ENCODE measurements at places on chromosomes 7 and 10.
A peak's percentile ranks its signal among the peaks of the same experiment; 100 is the strongest.

GRCh38 chr10:89399956-89400355 is 7.5 kb downstream of the IFIT1 start:
- DNase-seq: no peak

GRCh38 chr7:107931740-107932515 is 40.9 kb downstream of the DLD start:
- no peak for DNase-seq

DNA sequence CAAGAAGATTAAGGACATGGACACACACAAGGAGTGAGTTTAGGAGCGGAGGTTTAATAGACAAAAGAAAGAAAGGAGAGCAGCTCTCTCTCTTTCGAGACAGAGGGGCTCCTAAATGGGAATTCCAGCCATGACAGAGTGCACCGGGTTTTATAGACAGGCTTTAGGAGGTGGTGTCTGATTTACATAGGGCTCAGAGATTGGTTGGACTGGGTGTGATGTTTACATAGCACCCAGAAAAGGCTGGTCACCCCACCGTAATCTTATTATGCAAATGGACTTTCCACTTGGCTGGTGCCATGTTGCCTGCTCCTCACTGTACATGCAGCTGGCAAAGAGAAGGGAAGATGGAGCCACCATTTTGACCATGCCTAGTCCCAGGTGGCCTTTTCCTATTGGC is 28.4 kb upstream of the MRC1 start:
- DNase-seq: no peak

DNA sequence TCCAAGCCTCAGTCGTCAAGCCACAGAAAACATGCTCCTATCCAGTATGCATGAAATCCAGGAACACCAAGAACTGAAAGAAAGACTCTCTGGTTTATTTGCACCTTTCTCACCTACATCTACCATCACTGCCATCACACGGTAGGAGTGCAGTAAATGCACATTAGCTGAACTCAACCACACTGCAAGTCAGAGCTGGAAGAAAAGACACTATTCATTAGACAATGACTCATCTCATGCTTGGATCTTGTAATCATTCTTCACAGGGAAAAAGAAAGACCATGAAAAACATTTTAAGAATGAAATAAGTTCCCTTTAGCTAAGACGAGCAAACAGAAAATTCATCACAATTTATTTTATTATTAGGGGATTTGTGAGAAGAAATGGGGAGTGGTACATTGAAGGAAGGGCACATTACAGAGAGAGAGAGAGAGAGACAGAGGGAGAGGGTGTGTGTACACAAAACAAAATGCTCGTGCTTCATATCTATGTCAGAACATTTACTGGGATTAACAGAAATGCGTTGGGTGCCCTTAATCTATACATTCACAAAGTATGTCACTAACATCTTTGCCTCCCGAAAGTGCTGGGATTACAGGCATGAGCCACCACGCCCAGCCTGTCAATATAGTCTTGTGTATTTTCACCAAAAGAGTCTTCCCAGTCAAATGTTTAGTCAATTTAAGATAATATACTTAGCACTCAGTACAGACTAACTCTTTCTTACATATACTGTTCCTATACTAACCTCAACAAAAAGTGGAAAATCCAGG is 324.9 kb downstream of the PARD3 start:
- no peak for DNase-seq

- no peak for DNase-seq
Measured at GRCh38 chr10:49172061-49172776, 16.0 kb downstream of the TMEM273 start.

DNA sequence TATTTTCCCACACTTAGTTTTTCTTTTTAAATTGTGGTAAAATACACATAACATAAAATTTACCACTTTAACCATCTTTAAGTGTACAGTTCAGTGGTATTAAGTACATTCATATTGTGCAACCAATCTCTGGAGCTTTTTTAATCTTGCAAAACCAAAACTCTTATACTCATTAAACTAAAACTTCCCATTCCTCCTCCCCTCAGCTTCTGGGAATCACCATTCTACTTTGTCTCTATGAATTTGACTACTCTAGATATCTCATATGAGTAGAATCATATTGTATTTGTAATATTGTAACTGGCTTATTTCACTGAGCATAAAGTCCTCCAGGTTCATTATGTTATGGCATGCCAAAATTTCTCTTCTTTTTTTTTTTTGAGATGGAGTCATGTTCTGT is 86.4 kb upstream of the JAZF1 start:
- no peak for DNase-seq

DNA sequence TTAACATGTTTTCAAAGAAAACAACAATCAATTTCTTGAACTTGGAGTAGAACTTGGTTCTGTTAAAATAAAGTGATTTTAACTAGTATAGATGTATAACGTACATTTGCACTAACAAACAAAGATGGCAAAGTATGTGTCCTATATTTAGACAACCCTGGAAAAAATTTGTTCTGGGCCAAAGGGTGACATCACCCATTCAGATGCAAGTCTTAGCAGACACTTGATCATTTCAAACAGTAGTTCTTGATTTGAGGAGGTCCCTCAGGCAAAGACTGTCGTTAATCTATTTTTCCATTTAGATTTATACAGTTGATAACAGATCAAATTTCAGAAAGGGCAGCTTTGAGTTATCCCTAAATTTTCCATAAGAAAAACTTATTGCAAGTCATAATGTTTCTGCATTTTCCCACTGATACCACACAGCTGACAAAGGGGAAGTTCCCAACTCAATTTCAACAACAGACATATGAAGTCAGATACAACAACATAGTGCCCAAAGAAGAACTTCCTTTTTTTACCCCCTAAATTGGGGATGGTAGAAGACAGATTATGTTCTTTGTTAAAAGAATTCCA is 5.2 kb downstream of the NMT2 start:
- no peak for DNase-seq

GRCh38 chr10:101161494-101162299 is 30.6 kb downstream of the TLX1 start:
- peak; percentile 68 for DNase-seq

DNA sequence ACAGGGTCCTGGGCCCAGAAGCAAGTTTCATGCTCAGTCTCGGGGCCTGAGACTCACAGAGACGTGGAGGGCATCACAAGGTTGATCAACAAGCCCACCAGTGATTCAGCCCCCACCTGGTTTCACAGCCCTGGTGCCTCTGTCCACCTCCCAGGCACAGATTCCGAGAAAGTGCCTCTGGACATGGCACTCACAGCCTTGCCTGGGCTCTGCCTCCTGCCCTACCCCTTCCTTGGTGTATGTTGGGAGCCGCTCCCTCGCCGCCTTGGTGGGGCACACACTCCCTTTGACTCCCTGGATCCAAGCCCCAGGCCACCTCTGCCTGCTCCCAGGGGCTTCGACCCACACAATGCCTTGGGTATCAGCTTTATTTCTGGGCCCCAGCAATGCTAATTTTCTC is 200.8 kb upstream of the PPP2R2D start:
- no peak for DNase-seq

- no peak for DNase-seq
Measured at GRCh38 chr10:46310143-46310514, 23.3 kb downstream of the ANTXRL start.

- DNase-seq: no peak
Measured at GRCh38 chr10:100890673-100891317, 22.0 kb upstream of the SLF2 start.

DNA sequence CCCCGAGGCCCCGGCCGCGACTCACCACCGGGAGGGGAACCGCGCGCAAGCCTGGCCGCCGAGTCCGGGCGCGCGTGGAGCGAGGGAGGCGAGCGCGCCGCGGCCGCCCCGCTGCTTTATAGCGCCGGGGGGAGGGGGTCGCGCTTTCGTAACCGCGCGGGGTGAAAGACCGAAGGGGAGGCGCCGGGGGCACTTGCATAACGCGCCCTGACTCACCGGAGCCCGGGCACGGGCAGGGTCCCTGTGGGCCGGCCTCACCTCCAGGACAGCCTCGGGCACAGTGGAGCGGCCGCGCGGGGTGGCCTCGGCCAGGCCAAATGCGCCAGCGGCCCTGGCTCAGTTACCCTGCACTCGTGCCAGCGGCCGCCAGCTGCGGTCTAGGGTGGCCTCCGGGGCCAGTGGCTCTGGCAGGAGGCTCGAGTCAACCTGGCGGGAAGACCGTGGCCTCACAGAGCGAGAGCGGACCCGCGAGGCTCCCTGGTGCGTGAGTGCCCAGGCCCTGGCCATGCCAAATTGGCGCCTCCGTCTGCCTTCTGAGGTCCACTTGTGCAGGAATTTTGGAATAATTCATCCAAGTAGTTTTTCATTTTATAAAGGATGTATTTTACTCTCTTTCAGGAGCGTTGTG is at the start of gene RBP4:
Gene RBP4 (minus strand): TSS at position 90 of the 628 bp plus-strand sequence. CDS start 207 bp downstream, outside the sequence.
- DNase-seq: no peak

GRCh38 chr7:38181111-38181510 is 3.1 kb downstream of the STARD3NL start:
- DNase-seq: no peak

GRCh38 chr10:101467286-101467770 is 113.4 kb downstream of the BTRC start:
- peak; percentile 71 for DNase-seq

DNA sequence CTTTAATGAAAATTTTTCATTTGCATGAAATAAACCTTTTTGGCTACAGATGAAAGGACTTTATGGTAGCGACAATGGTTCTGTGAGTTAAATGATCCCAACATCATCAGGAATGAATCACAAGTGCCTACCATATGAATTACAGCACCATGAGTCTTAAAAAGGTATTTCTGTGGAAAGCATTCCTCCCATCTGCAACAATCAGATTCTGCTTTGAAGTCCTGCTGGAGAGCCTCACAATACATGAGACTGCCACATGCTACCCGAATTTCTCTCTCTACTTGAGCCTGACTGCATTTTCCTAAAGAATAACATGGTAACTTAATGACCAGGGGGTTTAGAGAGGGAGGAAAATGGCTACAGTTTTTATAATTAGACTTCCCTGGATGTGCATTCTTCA is 190.3 kb downstream of the TWIST1 start:
- DNase-seq: no peak

GRCh38 chr7:137591421-137591837 is 247.9 kb upstream of the PTN start:
- DNase-seq: no peak

GRCh38 chr10:124106241-124106879 is 13.0 kb upstream of the CHST15 start:
- DNase-seq: no peak

- DNase-seq: no peak
Measured at GRCh38 chr10:51371743-51372142, 297.5 kb downstream of the PRKG1 start.

DNA sequence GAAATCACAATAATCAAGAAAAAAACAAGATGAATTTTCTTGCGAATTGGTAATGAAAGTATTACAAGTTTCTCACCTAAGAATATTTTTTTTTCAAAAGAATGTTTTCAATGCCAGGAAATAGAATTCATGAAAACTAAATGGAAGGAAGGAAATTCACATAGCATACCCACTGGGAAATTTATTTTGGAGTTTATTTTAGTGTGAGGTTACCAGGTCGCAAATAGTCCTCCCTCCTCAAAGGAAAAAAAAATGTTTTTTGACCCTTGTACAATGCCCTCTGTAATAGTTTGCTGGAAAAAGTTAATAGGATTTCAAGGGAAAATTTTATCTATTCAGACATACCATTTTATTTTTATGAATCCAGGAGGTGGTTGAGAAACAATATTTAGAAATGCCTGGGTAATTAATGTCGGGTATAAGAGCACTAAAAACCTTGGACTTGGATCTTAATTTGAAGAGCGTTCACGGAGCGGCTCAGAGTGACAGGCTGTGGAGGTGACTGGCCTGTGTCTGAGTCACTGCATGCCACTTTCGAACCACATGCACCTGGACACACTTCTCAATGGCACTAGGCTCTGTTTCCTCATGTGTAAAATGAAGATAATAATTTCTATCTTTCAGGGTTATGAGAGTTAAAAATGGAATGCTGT is 28.2 kb downstream of the CUBN start:
- DNase-seq: no peak

DNA sequence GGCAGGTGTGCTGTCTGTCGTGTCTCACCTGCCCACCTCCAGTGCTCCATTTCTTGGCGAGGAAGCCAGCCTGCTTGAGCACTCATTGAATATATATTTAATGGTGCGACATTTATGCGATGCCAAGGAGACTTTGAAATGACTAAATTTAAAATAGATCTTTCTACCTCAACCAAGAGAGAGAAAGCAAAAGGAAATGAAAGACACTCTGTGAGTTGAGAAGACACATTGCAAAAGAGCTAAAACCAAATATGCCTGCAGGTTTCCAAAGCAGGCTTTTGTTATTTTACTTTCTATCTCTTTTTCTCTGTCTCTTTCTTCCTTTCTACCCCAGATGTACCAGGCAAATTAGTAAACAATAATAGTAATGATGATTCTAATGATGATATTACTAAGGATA is 53.6 kb upstream of the AOAH start:
- DNase-seq: no peak

DNA sequence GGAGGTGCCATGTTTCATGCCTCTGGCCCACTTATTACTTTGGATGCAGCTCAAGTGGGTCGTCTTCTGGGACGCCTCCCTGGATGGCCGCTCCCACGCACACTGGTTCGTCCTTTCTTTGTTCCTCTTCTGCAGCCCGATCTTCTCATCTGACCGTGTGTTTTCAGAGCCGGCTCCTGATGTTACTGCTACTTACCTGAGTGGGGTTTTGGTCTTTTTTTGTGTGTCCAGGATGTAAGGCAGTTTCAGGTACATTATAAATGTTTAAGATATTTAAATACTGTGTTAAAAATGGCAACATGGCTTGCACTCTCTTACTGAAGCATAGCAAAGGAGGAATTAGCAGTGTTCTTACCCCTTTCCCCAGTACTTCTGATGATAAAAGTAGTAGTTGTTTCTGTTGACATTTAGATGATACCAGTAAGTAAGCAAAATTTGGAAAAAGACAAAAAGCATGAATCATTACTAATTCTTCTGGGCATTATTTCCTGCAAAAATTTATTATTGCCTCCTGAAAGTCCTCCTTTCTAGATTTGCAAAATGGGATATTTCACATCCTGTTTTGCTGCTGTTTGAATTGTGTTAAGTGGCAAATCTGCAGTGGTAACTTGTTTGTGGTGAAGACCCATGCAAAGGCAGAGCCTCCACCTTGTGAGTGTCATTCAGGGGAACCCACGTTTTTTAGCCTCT is 59.4 kb downstream of the SHH start:
- DNase-seq: no peak

DNA sequence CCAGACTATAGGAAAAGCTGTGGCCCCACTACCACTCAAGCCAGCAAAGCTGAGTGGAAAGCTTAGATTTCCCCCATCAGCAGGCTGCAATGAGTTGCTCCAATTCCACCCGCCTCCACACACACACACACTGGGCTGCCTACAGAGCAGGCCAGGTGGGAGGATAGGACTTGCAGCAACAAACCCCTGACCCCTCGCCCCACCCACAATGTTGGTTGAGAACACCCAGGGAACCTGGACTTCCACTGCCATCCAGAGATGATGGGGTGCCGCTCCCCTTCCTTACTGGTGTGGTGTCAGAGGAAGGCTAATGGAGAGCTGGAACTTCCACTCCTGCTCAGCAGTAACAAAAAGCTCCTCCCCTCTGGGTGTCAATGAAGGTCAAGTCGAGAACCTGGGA is 16.8 kb upstream of the PLEKHA1 start:
- no peak for DNase-seq

- peak; percentile 43 for DNase-seq
Measured at GRCh38 chr10:17872191-17873091, 63.3 kb downstream of the MRC1 start.
